Brain microvascular endothelial cell (primary cell): ENCODE measurements at places on chromosomes 5 and 9.

GRCh38 chr5:107553117-107553555, 117.6 kb downstream of the EFNA5 start:
- peak; percentile 72 for DNase-seq

DNA sequence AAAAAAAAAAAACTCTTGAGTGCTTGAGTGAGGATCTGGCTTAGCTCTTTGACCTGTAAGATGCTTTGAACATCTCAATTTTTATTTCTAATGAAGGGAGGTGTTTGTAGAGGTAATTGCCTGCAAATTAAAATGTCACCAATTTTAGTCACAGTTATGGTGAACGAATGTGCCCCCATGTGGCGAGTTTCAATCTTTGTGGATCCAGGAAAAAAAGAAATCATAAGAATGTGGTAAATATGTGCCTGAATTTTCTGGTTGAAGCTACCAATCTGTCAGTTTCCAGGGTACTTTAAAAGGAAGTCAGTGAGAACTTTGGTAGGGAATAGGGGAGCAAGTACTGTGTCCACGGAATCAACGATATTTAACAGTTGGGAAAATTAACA, 1772.4 kb upstream of the CDH9 start:
- DNase-seq = no peak

DNA sequence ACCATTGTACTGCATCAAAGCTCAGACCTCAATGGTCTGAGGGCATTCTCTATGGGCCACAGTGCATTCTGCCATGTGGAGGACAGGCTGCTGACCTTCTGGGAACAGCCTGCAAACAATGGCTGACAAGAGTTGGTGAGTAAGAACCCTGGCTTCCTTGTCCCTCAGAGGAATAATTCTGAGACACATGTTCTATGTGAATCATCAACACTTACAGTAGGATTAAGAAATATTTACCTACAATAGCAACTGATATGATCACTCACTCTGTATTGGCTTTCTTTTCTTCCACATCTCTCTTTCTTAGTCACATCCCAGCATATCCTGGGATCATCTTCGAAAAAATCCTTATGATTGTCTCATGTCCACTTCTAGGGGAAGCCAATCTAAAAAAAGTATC, 306.5 kb upstream of the ITGA1 start:
- DNase-seq = no peak

DNA sequence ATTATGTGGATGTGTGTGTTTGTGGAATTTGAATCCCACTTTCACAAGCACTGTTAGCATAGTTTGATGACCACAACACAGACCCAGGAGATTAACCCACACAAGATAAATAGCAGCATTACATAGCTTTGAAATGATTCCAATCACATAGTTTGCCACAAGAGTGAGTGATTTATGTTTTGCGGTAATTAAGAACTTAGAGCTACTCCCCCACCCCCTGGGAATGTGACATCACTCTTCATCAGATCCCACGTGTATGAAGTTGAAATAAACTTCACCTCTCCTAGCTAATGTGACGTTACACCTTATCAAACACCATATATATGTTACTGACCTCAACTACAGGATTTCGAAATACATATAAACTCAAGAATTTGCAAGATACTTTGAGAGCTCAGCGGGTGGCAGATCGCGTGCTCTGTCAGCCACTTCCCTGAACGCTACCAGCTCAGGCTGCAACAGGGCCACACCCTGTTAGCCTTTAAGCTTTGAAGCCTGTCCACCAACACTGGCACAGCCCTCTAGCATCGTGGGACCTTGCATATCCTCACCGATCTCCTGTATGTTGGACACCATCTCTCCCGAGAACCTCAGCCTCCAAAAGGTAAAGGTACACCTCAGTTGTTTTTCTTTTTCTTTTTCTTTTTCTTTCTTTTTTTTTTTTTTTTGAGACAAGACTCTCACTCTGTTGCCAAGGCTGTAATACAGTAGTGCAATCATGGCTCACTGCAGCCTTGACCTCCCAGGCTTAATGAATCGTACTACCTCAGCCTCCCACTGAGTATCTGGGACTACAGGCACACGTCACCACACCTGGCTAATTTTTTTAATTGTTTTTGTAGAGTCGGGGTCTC, 1.7 kb upstream of the AGTPBP1 start:
- DNase-seq = peak; percentile 87
